Mesothelial cell of epicardium (in vitro differentiated cells): ENCODE measurements at places on chromosomes 7 and 10. TPM values are rescaled to one million over a fixed set of nuclear protein-coding genes. Genes with fewer than 3 reads are reported as not detected.
A peak's percentile ranks its signal among the peaks of the same experiment; 100 is the strongest.

Gene ELAPOR2
- total RNA-seq, result 46.3 to 55.2 TPM (median 54.2 TPM) in 3 replicates

GRCh38 chr7:46972205-46972604 is 609.7 kb downstream of the TNS3 start:
- no peak for DNase-seq

Gene C1QL3
- total RNA-seq, result not detected in 3 replicates

- no peak for DNase-seq
Measured at GRCh38 chr10:350981-351501, 215.8 kb downstream of the ZMYND11 start.

- DNase-seq, result no peak
Measured at GRCh38 chr7:75048435-75049379, 24.9 kb downstream of the RCC1L start.

Gene FXYD4
- total RNA-seq, result not detected in 3 replicates

DNA sequence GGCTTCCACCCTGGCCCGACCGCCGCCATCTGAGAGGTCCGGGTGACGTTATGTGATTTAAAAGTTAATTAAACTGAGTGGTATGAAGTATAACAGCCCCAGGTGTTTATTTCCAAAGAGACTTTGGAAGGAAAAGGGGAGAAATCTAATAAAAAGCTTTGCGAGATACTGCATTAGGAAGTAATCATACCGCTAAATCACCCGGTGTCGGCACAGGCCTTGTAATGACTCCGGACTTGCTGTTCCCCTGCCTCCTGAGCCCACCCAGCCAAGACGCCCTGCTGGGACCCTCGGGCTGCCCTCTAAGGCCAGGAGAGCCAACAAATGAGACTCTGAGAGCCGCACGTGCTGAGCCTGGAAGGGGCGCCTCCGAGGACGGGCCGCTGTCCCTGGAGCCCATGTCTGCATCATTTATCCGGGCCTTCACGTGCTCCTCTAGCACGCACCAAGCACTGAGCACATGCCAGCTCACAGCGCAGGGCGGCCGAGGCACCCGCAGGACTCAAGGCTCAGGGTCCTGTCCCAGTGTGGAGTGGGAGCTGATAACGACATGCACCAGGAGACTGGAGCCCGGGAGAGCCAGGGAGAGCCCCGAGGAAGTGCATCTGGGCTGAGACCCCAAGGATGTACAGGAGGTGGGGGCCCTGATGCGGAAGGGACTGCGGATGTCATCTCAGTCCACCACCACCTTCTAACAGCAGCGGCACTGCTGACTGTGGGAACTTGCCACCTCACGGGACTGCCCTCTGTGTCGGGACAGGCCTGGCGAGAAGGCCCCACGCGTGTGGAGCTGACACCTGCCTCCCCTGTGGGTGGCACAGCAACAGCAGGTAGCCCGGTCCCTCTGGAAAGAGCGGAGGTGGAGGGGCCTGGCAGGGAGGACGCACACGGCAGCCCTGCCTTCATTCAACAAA is 182.7 kb downstream of the ELFN1 start:
- peak; percentile 13 for DNase-seq

- no peak for DNase-seq
Measured at GRCh38 chr10:121539786-121540185, 58.5 kb downstream of the FGFR2 start.
